ENCODE measurements at places on chromosomes 3 and 15. TPM values are rescaled to one million over a fixed set of nuclear protein-coding genes. Genes with fewer than 3 reads are reported as not detected.
A peak's percentile ranks its signal among the peaks of the same experiment; 100 is the strongest.

- no peak overlapping the region for H3K27ac ChIP-seq
- no peaks in the 10 kb centered on the region for H3K27me3 ChIP-seq
- no peak overlapping the region for H3K4me3 ChIP-seq
These were observed 325.5 kb downstream of the SI start for GRCh38 chr3:164752812-164753211.

DNA sequence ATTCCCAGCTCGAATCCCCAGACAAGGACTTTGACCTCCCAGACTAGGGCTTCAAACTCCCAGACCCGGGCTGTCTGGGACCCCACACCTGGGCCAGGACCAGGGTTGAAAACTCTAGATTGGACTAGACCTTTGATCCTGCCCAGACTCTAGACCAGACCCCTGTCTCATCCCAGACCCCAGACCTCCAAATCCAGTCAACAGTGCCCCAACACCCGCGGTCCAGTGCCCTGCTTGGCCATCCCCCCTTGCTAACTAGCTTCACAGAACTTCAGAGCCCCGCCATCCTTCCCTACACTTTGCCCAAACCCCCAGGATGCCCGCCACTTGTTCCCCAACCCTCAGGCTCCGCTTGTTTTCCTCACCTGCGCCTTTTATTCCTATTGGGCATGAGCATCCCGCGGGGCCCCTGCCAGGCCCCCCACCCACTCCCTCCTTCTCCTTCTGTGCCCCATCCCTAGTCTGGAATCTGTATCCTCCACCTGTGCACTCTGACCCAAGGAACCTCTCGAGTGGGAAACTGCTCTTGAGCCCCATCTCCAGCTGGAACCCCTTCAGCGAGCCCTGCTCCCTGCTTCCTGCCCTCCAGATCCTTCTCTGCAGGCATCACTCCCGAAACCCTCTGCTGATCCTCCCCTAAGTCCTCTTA lies 604 bp downstream of the GNAI2 start:
- H3K36me3 ChIP-seq, result peaks cover 42% of the 10 kb centered on the region
- peak overlapping the region; percentile 90 for H3K27ac ChIP-seq
- no peak for DNase-seq
- no peaks in the 10 kb centered on the region for H3K27me3 ChIP-seq

DNA sequence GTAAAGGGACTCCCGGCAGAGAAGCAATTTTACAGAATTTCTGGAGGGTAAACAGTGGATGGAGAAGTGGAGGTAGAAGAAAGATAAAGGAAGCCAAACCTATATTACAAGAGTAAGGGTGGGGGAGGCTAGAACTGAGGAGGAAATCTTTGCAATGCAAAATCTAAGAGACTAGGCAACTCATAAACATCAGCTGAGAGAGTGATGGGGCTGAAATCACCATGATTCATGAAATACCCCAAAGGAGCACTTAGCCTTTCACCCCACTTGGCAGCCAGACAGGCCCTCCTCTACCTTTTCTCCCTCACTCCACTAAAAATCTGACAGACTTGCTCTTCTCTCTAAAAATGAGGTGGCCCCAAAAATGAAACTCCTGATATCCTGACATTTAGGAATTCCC lies 19.5 kb upstream of the ZBTB38 start:
- H3K4me3 ChIP-seq, result no peak overlapping the region
- peaks cover 18% of the 10 kb centered on the region for H3K4me1 ChIP-seq
- H3K27me3 ChIP-seq, result peaks cover 23% of the 10 kb centered on the region
- no peaks in the 10 kb centered on the region for H3K36me3 ChIP-seq
- H3K27ac ChIP-seq, result no peak overlapping the region

GRCh38 chr15:77823736-77824135 lies 191.0 kb upstream of the LINGO1 start:
- DNase-seq, result no peak

SLC2A2 gene
- total RNA-seq, result 0.95 TPM

TGFBR2 gene
- 105 TPM for total RNA-seq

B4GALT4 gene
- 38.7 TPM for total RNA-seq

- no peak overlapping the region for H3K27ac ChIP-seq
- H3K27me3 ChIP-seq, result no peaks in the 10 kb centered on the region
- DNase-seq, result no peak
- H3K4me1 ChIP-seq, result no peaks in the 10 kb centered on the region
- H3K4me3 ChIP-seq, result no peak overlapping the region
- peaks cover under 1% of the 10 kb centered on the region for H3K36me3 ChIP-seq
These were observed 36.5 kb downstream of the CAPN3 start for GRCh38 chr15:42395838-42396237.

DNA sequence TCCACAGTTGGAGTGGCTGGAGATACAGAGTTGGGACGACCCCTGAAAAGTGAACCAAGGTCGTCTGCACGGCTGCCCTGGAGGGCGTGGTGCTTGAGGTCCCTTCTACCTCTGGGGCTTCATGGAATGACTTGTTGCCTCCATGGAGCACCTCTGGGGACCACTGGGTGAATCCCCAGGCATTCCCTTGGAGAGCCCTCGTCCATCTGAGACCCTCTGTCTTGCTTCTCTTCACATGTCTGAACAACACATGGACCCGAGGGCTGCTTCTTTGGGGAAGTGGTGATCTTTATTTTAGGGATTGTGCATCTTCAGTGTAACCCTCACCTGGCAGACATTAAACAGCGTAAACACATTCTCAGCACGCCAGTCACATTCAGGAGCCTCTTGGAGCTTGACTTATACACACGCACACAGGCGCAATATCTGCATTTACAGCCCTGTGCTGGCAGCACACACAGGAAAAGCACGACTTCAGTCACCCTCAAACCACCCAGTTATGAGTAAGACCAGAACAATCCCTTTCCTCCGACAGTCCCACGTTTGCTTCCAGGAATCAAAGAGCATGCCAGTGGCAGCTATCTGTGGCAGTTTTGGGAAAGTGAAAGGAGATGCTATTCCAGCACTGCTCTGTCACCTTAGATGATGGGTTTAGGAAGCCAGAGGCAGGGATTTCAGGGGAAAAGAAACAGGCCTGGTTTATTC lies 12.6 kb downstream of the FAM107A start:
- H3K27me3 ChIP-seq, result no peaks in the 10 kb centered on the region
- no peaks in the 10 kb centered on the region for H3K36me3 ChIP-seq
- no peak overlapping the region for H3K4me3 ChIP-seq
- peaks cover 43% of the 10 kb centered on the region for H3K4me1 ChIP-seq

DNA sequence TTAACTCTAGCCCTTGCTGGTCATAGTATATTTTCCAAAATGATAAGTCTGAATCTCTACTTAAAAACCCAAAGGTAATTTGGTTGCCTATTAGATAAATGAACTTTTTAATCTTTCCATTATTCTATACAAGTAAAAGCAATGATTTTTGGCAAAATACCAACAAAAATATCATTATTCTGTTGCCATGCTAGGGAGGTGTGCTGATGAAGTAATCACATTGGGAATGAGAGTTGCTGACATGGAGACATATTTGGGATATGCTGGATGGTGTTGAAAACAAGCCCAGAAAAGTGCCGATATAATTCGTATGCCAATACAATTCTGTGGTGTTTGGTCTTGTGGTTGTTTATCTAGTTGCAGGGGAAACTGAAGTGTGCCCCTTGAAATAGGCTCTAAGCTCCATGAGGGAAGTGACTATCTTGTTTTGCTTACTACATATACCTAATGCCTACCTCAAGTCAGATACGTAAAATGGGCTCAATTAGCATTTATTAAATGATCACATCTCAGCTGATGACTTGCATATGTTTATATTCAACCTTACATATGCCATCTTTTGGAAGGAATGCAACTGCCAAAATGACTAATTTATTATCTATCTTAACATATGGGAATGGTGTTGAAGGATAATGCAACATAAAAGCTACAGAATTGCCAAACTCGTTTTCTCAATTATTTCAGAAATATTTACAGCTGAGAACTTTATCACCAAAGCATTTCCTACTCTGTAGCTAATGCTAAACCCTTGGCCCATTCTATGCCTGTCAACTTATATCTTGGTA lies 5.8 kb downstream of the TOPBP1 start:
- peaks cover 28% of the 10 kb centered on the region for H3K36me3 ChIP-seq
- no peaks in the 10 kb centered on the region for H3K27me3 ChIP-seq
- H3K27ac ChIP-seq, result no peak overlapping the region
- no peak for DNase-seq
- peaks cover 18% of the 10 kb centered on the region for H3K4me1 ChIP-seq

DNA sequence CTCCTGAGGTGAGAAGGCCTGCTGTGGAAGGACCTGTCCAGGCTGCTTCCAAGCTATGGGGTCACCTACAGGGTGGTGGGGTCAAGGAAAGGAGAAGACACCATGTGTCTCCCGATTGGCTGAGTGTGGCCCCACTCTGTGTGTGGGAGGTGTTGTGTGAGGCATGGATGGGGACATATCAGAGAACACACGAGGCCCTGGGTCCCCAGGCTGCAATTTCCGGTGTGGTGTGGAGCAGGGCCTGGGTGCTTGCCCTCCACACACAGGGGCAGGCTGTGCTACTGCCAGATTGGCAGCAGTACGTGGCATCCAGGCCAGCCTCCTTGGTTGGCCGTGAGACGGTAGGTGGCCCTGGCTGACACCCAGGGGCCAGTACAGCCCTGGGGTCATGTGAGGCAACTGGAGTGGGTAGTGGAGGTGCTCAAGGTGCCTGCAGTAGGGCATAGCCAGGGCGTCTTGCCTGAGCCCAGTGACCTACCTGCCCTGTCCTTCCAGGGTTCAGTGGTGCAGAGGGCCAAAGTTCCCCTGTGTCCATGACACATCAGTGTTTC lies 233.8 kb downstream of the SNRPN start:
- H3K27me3 ChIP-seq, result no peaks in the 10 kb centered on the region
- H3K4me3 ChIP-seq, result no peak overlapping the region
- no peaks in the 10 kb centered on the region for H3K4me1 ChIP-seq

NFKBIZ gene
- 227 TPM for total RNA-seq

TRIM42 gene
- total RNA-seq, result not detected

DNA sequence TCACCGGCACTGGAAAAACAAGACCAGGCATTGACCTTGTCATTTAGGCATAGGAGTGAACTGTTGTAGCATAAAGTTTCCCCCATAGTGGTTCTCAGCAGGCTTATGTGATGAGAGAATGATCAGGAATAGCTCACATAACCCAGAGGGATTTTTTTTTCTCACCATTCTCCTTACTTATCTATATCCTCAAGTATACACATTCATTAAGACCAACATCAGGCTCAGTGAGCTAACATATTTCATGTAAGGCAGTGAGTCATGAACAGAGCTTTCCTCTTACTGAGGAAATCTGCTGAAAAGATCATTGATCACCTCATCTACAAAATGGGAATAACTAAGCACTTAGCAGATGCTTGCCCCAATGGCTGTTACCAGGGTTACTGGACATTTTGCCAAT lies 396.6 kb upstream of the TMCO5A start:
- no peaks in the 10 kb centered on the region for H3K4me1 ChIP-seq
- no peaks in the 10 kb centered on the region for H3K36me3 ChIP-seq
- no peak overlapping the region for H3K4me3 ChIP-seq
- H3K27me3 ChIP-seq, result no peaks in the 10 kb centered on the region
- no peak for DNase-seq
- no peak overlapping the region for H3K27ac ChIP-seq

DNA sequence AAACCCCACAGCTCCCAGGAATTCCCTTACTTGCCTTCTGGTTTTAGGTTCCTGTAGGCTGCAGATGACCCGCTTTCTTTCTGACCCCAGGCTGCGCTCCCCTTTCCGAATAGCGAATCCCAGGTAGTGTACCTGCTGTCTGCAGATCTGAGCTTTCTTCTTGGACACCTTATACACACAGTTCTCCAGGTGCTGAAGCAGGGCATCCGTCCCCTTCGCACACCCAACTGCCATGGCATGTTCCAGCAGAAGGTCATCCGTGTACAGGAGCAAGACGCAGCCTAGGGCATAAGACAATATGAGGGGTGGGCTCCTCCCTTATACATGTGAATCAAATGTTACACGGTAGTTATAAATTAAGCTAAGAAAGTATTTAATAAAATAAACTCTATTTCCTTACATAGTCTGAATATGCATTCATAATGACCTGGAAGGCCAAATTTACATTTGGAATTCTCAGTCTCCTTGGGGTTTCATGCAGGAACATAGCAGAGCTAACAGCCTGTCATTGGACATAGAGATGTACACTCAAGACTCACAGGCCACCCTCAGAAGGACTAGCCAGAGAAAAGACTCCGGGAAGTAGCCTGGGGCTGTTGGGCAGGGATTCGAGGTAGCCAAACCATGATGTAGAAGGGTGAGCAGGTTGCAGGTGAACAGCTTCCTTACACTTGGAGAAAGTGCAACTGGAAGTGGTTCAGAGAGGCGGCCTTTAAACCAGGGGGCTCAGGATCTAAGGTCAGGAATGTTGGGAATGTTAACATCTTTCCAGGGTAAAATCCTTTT lies 8.2 kb upstream of the DNAAF4 start:
- H3K4me1 ChIP-seq, result no peaks in the 10 kb centered on the region
- H3K36me3 ChIP-seq, result no peaks in the 10 kb centered on the region
- no peak overlapping the region for H3K4me3 ChIP-seq
- no peak overlapping the region for H3K27ac ChIP-seq
- peaks cover under 1% of the 10 kb centered on the region for H3K27me3 ChIP-seq

CASR gene
- 2.3 TPM for total RNA-seq

ZDHHC23 gene
- 22.0 TPM for total RNA-seq

GRCh38 chr3:14990780-14991148 lies 43.4 kb downstream of the NR2C2 start:
- no peaks in the 10 kb centered on the region for H3K4me1 ChIP-seq
- no peak overlapping the region for H3K4me3 ChIP-seq
- H3K27me3 ChIP-seq, result no peaks in the 10 kb centered on the region
- peaks cover 5% of the 10 kb centered on the region for H3K36me3 ChIP-seq
- DNase-seq, result no peak

- H3K27me3 ChIP-seq, result peaks cover 15% of the 10 kb centered on the region
- no peak overlapping the region for H3K4me3 ChIP-seq
- H3K36me3 ChIP-seq, result no peaks in the 10 kb centered on the region
These were observed 83.9 kb upstream of the PROK2 start for GRCh38 chr3:71868876-71869275.

DNA sequence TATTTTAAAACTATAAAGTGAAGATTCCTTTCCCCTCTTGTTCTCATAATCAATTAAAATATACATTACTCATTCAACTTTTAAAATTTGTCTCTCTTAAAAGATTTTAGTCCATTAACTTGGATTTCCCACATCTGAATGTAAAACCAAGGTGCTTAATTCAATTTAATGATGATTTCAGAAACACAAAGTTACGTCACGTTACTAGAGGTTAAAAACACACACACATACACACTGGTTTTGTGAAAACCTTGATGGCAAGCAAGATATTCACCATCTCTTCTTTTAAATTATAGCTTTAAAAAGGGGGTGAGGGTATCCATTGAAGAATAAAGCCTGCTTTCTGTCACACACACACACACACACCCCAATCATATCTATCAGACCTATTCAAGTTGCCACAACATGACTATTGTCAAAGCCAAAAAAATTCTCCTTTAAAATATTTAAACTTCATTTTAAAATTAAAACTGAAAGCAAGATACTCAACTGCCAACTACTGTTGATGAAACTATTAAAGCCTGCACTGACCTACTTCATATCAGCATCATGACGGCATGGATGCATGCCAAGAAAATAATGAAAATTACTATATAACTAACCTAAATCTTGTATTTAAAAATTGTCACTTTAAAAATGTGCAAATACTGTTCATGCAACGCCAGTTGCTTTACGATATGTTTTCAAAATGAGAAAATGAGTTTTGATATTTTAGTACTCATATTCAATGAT lies 2.1 kb downstream of the RFX7 start:
- peak overlapping the region; percentile 87 for H3K4me3 ChIP-seq
- peaks cover 31% of the 10 kb centered on the region for H3K4me1 ChIP-seq
- H3K27ac ChIP-seq, result no peak overlapping the region
- no peak for DNase-seq
- no peaks in the 10 kb centered on the region for H3K27me3 ChIP-seq

EXD1 gene
- not detected for total RNA-seq

- peaks cover 19% of the 10 kb centered on the region for H3K4me1 ChIP-seq
- no peak overlapping the region for H3K27ac ChIP-seq
- H3K27me3 ChIP-seq, result no peaks in the 10 kb centered on the region
- DNase-seq, result no peak
- no peak overlapping the region for H3K4me3 ChIP-seq
These were observed 91.6 kb upstream of the CBLB start for GRCh38 chr3:105960381-105960780.

All from Calu3 (cell line).